Neuronal stem cell (in vitro differentiated cells): ENCODE measurements at places on chromosomes 5 and 9.

GRCh38 chr5:124511791-124512190 lies 234.6 kb downstream of the ZNF608 start:
- no peak for DNase-seq

GRCh38 chr9:13395156-13395555 lies 115.7 kb upstream of the MPDZ start:
- no peak for DNase-seq

GRCh38 chr9:108049671-108050494 lies 560.3 kb upstream of the KLF4 start:
- DNase-seq: no peak

DNA sequence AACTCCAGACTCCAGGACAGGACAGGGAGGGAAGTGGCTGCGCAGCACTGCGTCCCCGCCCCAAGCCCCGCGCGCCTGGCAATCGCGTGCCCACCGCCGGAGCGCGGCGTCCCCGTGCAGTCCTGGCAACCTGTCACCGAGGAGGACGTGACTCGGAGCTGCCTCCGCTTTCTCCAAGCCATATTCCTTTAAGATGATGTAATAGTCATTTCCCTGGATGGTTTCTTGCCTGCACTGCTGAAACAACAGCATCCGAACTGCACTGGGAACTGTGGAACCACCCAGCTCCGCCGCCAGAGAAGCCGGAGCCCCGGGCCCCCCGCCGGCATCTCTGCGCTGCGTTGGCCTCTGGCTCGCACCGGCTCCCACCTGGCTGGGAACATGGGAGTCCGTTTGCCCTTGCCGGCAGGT lies 34.5 kb downstream of the KCTD16 start:
- DNase-seq: no peak

DNA sequence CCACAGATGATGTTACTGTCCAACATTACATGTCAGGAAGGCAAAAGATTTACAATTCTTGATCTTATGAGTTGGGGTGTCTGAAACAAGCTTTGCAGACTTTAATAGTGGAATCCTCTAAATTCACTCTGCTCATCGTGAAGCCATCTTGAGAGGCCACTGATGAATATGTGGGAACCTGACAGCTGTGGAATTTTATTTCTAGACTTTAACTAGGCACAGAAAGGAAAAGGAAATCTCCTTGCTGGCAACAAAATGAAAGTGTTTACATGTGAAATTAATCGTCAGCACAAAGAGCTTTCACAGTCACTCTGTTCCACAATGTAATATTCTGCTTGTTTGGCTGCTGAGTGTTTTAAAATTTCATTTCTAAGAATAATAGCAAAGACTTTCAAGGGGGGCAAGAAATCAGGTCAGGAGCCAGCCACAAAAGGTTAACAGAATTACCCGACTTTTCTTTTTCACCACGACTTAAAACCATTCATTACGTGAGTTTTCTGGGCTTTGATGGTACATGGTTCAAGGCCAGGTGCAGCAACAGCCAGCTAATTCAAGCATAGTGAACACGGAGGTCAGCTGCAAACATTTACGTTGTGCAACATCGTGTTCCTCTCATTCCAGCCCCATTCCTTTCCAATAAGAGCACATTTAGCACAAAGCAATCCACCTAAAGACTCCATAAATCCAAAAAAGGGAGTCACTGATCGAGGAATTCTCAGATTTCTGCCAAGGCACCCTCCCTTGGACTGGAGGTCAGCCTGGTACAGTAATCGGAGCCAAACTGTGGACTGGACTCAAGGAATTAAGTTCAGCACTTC lies 14.6 kb downstream of the NREP start:
- DNase-seq: no peak

DNA sequence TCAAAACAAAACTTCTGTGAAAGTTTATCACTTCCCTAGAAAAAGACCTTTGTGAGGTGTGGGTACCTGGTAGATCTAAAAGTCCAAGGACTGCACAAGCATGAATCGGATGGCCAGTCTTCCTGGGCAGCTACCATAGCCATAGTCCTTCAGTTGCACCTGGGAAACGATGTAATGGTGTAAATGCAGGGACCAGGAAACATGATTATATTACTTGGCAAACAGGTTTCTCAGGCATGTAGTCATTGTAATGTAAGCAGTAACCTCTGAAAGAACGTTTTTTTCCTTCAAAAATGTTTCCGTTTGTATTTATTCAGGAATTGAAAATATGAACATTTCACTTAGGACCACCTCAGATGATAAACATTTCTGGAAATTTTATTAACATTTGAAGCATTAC lies 433.4 kb downstream of the DTWD2 start:
- no peak for DNase-seq

- no peak for DNase-seq
These were observed 3.5 kb downstream of the TMEM38B start for GRCh38 chr9:105697871-105698270.

DNA sequence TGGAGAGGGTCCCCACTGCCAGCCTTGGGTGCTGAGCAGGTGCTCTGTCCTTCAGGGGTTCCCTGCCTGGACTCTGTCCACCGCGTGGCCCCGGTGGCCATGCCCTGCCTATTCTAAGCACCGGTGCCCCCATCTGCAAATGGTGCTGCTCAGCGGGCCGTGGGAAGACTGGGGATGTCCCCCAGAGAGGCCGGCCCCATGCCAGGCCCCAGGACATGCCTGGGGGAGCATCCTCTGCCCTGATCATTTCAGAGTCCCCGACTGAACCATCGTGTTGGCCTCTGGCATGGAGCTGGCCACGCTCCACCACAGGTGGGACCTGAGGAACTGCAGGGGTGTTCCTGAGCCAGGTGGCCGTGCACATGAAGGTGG lies 64.7 kb downstream of the RXRA start:
- no peak for DNase-seq

DNA sequence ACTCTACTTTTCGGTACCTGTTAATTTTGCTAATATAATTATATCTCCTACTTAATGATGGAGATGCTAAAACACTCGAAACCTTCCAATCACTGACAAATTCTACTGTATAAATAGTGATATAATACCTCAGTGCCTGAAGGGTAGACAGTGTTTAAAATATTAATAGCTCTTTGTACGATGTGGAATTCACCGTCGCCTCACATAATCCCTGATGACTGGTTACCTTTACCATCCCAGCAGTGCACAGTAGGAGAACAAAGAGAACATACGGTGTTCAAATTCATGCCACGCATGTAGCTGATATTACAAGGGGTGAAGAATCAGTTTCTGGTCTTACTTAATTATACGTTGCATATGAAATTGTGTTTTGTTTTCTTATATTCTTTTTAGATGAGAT lies 506.7 kb downstream of the CTNND2 start:
- DNase-seq: no peak

DNA sequence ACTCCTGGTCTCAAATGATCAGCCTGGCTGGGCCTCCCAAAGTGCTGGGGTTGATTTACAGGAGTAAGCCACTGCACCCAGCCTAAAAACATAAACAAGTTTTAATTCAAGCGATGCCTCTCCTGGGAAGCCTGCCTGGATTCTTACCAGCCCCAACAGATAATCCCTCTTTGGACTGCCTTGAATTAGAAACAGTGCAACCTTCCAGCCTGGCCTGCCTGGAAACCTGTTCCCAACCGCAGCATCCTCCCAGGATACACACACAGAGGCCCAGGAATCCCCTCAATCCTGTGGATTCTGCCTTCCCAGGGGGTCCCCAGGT lies 19.2 kb downstream of the PTGES start:
- DNase-seq: no peak

DNA sequence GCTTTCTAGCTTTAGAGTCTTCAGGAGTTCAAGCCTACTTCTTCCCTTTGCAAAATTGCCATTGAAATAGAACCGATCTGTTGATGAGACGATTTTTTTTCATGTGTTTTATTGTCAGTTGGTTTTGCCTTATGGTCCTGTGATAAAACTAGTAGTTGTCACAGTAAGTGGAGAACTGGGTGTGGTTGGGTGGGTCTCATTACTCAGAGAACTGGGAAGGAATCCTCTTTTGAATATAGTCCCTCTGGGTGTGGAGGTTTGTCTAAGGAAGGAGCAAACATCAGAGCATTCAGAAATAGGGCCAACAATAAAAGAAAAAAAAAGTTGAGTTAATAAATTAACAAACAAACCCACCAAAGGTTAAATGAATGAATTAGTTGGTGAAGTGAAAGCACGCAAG lies 69.0 kb downstream of the ALDH1A1 start:
- no peak for DNase-seq

- no peak for DNase-seq
These were observed 148.2 kb downstream of the C9orf50 start for GRCh38 chr9:129472651-129473102.

- no peak for DNase-seq
These were observed 416.1 kb upstream of the TRPC7 start for GRCh38 chr5:136781464-136781863.
